Activated CD8-positive, alpha-beta memory T cell treated with anti-CD3 and anti-CD28 coated beads, Interleukin-2, amount 50 U/mL, for 4 hours (primary cell): ENCODE measurements at places on chromosomes 3 and 15.

GRCh38 chr3:13359916-13360315 lies 60.2 kb downstream of the NUP210 start:
- DNase-seq, result no peak

DNA sequence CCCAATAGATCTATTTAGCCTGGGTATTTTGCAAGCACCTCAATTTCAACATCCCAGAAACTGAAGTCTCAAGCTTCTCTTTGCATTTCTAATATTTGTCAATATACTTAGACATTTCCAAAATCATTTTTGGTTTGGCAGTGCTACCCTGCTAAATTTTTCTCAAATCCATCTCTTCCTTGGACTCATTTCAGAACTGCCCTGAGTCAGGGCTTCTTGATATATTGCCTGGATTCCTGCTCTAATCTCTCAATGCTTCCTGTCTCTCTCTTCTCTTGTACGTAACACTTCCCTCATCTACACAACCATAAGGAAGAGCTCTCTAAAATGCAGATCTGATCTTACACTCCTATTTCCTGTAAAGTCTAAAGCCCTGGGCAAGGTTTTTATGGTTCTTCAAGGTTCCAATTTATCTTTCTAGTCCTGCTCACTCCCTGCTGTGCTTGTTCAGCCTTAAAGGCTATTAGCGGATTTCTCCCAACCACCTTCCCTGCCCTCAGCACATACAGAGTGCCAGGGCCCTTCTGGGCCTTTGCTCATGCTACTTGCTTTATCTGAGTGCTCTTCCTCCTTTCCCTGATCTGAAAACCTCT lies 53.0 kb upstream of the MME start:
- no peak for DNase-seq

DNA sequence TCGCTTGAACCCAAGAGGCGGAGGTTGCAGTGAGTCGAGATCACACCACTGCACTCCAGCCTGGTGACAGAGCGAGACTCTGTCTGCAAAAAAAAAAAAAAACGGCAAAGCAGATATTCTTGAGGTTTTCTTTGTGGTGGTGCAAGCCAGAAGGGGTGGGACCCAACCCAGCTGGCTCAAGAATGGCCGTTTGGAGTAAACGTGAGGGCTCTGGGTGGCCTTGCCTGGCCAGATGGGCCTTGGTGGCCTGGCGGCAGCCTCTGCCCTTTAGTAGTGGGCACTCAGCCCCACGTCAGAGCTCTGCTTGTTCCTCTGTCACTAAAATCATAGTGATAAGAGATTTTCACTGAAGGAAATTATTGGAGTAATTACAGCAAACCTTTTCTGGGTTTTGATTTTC lies 50.5 kb downstream of the ATP1B3 start:
- no peak for DNase-seq

GRCh38 chr3:170695486-170696064 lies 109.7 kb upstream of the SLC7A14 start:
- no peak for DNase-seq

- no peak for DNase-seq
Observed at GRCh38 chr15:90617668-90618097, 88.0 kb downstream of the CRTC3 start.

DNA sequence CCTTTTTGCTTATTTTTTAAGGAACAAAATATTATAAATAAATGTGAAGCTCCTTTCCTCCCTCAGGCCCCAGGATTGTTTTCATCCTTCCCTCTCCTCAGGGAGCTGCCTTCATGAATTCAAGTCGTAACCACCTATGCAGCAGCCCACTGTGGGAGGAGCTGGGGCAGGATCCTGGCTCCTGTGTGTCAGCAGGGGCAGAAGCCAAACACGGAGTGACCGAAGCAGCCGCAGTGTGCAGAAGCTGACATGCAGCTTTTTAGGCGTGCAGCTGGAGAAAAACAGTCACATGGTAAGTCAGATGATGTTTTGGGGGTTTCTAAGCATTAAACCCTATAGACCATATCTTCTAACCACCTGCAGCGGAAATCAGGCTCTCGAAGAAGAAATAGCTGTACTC lies 231.3 kb downstream of the OCA2 start:
- no peak for DNase-seq

DNA sequence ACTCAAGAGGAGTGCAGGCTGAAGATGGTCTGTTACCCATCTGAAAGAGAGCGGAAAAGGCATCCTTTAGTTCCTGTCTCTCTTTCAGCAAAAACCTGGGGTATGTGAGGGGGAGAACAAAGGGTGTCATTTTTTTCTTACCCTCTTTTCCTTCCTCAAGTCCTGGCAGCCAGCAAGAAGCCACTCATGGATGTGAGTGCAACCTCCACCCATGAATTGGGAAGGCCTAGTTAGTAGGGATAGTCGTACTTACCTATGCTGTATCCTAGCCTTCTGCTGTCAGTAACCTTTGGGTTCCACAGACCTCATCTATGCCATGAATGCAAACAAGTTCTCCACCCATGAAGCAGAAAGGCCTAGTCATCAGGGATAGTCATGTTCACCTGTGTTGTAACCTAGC lies 472.8 kb downstream of the ZIC1 start:
- no peak for DNase-seq

- DNase-seq, result no peak
Observed at GRCh38 chr3:41740374-41740886, 221.5 kb downstream of the ULK4 start.

DNA sequence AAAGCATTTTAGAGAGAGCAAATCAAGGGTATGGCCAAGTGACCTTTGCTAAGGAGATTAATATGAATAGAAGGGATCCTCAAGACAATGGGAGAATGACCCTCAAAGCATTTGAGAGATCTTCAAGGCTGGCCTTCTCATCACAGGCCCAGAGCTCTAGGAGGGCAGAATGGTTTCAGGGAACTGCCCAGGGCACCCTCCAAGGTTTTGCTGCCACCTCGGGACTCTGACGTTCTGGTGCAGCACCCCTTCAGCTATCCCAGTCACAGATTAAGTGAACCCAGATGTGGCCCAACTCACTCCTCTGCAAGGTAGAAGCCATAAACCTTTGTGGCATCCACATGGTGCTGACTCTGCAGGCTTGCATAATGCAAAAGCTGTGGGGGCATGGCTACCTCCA lies 209.3 kb downstream of the TLE3 start:
- no peak for DNase-seq

DNA sequence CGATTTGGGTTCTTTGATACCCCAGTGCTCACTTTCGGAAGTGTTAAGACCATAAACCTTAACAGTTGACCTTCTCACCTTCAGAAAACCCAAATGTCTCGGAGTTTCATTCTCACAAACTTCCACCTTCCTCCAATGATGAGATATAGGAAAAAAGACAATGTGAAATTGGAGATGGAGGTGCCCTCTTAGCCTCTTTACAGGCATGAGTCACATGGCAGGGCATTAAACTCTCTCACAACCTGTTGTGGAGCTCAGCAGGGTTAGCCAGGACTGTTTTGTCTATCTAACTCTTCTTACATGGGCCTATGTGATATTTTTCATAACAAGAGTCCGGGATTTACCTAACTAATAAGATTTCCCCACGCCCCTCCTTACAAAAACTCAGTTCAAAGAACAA lies 10.7 kb downstream of the AGTR1 start:
- DNase-seq, result no peak

GRCh38 chr15:35308802-35309201 lies 223.7 kb upstream of the NANOGP8 start:
- DNase-seq, result no peak

DNA sequence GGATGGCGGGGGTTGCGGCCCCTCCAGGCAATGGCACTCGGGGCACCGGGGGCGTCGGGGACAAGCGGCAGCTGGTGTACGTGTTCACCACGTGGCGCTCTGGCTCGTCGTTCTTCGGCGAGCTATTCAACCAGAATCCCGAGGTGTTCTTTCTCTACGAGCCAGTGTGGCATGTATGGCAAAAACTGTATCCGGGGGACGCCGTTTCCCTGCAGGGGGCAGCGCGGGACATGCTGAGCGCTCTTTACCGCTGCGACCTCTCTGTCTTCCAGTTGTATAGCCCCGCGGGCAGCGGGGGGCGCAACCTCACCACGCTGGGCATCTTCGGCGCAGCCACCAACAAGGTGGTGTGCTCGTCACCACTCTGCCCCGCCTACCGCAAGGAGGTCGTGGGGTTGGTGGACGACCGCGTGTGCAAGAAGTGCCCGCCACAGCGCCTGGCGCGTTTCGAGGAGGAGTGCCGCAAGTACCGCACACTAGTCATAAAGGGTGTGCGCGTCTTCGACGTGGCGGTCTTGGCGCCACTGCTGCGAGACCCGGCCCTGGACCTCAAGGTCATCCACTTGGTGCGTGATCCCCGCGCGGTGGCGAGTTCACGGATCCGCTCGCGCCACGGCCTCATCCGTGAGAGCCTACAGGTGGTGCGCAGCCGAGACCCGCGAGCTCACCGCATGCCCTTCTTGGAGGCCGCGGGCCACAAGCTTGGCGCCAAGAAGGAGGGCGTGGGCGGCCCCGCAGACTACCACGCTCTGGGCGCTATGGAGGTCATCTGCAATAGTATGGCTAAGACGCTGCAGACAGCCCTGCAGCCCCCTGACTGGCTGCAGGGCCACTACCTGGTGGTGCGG lies 1.9 kb downstream of the CHST2 start:
- peak; percentile 74 for DNase-seq

- DNase-seq, result no peak
Observed at GRCh38 chr3:138400651-138401070, 33.8 kb upstream of the ESYT3 start.

- DNase-seq, result no peak
Observed at GRCh38 chr15:48112242-48112641, 8.5 kb upstream of the SLC24A5 start.

DNA sequence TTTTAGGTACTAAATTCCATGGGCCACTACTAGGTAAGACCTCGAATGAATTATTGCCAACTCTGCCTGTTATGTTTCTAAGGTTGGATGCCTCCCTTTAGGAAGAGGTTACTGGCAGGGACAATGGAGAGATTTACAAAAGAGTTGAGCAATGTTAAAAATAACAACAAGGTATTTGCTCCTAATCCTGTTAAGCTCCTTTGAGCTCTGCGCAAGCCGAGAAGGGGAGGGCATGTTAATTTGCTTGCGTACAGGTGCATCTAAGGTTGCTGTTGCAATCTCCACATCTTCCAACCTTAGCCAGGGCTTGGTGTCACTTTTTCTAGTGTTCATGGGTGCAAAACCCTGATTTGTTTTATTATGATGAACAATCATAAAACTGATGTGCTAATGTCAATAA lies 161.5 kb upstream of the TPM1 start:
- no peak for DNase-seq

DNA sequence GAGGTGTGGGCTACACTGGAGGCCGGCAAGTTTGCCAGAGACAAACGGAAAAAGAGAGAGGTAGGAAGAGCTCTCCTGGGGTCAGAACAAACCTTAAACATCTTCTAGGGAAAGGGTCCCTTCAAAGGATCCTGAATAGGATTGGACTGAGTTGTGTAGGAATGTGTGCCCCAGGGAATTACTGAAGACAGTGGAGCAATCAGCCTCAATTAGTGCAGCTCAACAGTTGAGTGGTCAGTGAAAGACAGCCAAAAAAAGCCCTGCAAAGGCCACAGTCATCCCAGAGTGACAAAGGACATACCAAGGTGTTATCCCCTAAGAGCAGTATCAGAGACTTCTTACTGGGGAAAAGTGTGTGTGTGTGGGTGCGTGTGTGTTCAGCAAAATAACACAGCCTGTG lies 70.3 kb downstream of the NUP210 start:
- no peak for DNase-seq
